Fibroblast of skin of scalp (primary cell): ENCODE measurements at places on chromosomes 4 and X.

- peak; percentile 38 for DNase-seq
Observed at GRCh38 chr4:168527560-168527959, 30.7 kb downstream of the PALLD start.

DNA sequence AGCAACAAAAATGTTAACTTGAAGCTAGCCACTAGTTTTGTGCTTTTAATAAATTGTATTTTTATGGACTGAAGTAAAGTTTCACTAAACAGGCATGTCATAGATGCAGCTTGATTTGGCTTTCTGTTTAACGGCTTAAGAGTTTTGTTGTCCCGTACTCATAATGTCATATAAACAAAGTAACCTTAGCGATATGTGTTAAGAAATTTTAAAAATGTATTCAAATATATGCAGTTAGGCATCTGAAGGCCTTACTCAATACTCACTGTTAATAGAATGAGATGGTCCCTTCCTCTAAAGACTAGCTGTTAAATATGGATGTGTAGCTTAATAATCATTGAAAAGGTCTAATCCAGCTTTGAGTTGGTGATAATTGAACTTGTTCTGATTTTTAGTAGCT lies 1.0 kb upstream of the SCLT1 start:
- DNase-seq: no peak

GRCh38 chr4:162408309-162408708 lies 244.5 kb upstream of the FSTL5 start:
- DNase-seq: no peak

- no peak for DNase-seq
Observed at GRCh38 chr4:42676066-42676951, 19.4 kb upstream of the ATP8A1 start.

GRCh38 chr4:4481399-4481994 lies 60.4 kb downstream of the STX18 start:
- DNase-seq: peak; percentile 18

DNA sequence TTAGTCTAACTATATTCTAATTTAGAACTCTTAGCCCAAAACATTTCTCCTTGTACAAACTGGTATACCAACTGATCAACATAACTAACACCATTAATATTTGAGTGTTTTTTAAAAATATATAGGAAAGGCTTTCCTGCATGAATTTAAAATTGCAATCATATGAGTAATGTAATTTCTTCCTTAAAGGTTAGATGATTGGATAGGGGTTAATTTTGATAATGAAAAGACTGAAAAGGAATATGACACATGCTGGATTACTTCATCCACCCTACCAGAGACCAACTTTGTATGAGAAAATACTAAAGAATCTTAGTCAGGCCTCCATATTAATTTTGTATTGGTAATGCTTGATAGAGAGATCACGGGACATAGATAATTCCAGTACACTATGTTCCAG lies 25.1 kb upstream of the PLS3 start:
- no peak for DNase-seq

DNA sequence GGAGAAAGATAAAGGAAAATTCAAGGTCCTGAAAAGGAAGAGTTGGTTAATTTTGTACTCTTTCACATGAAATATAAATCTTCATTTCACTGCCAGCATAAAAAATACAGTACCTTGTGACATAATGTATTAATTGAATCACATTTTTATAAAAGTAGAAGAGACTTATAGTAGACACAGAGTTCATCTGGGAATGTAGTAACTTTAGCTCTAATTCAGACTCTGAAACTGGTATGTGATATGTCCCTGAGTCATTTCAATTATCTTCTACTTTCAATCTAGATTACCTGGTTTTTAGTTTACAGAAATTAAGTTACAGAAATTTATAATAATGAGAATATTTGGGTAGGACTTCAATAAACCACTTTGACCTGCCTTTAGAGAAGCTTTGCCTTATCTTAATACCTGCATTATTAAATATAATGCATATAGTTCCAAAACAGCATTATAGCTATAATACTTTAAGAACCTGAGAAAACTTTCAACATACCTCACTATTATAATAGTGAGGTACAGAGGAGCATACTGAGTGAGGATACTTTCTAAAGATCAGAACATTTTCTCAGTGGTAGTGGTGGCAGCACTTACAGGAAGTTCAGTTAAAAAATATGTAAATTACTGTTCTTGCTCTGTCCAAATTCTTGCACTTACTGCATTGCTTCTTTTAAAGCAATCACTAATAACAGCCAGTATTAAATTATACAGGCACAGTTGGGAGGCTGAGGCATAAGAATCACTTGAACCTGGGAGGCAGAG lies 11.2 kb downstream of the NEK1 start:
- DNase-seq: no peak

DNA sequence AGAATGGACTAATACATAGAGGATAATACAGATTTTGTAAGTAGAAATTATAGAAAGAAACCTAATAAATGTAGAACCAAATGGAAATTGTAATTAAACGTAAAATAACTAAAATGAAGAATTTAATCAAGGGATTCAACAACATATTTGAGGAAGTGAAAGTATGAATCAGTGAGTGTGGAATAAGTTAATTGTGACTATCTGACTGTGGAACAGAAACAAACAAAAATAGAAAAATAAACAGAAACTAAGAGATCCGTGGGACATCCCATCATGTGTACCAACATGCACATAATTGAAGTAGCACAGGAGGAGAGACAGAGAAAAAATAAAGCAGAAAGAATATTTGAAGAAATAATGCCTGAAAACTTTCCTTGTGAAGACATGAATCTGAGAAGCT lies 208.6 kb upstream of the TACR3 start:
- no peak for DNase-seq

- peak; percentile 77 for DNase-seq
Observed at GRCh38 chrX:31931225-31931624, 859.4 kb upstream of the FTHL17 start.

DNA sequence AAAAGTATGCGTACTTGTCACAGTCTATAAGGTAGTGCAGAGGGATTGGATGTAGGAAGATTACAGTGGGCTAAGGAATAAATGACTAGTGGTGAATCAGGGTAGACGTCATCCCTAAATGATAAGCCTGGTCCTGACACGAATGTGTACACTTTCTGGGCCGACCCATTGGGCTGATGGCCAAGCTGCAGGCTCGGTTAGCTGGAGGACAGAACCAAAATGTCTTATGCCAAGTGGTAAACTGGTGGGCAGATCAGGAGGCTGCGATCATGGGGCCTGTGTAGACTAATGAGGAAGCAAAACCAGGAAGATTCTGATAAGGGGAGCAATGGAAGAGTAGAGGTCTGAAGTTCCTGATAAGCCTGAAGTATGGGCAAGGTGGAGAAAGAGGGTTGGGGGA lies 272.8 kb upstream of the GATB start:
- DNase-seq: no peak

DNA sequence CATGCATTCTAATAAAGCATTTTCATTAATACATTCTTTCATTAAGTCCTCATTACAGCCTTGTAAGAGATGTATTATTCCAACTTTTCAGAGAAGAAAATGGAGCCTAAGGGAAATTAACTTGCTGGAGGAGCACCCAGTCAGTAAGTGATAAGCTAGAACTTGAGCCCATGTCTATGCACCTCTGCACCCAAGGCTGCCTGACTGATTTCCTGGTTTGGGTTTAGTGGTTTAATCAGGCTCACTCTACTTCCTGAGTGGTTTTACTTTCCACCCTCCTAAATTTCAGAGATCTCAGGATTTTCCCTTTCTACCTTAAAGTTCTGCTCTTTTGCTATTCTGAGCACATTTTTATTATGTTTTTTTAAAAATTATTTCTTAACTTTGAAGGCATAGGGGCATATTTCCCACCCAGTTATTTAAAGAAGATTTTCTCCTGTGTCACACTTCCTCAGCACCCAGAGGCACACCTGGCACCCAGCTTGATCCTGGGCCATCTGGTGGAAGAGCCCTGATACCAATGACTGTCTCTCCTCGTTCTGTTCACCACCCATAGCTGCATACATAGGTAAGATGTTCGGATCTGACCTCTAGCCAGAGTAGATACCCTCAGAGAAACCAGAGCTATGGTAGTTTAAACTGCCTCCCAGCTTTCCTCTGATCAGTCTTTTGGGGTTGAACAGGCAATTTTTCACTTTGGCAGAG lies 10.4 kb downstream of the CORIN start:
- no peak for DNase-seq

DNA sequence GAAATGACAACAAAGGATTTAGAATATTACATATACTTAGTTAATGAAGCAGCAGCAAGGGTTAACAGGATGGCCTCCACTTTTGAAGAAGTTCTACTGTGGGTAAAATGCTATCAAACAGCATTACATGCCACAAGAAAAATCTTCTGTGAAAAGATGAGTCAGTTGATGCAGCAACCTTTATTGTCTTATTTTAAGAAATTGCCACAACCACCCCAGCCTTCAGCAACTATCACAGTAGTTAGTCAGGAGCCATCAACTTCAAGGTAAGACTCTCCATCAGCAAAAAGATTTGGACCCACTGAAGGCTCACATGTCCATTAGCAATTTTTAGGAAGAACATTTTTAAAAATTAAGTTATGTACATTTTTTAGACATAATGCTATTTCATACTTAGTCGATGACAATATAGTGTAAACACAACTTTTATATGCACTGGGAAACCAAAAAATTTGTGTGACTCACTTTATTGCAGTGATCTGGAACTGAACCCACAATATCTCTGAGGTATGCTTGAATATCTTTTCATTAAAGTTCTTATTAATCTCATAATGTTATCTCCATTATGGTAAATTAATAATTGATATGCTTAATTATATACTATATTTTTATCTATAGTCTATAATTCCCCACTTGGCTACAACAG lies 81.2 kb downstream of the SPCS3 start:
- peak; percentile 82 for DNase-seq

- no peak for DNase-seq
Observed at GRCh38 chrX:74797338-74797887, 127.8 kb downstream of the NEXMIF start.

DNA sequence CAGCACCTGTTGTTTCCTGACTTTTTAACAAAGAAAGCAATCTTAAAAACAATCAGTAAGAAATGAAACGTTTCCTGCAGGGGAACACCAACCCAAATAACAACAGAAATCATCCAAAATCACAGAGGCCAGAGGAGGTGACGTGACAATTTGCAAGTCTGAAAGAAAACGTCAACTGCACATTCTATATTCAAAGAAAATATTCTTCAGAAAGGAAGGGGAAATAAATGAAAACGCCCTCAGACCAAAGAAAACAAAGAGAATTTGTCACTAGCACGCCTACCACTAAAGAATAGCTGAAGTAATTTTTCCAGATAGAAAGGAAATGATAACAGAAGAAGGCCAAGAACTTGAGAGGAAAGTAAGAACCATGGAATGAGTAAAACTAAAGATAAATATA lies 74.4 kb downstream of the CASP3 start:
- no peak for DNase-seq

DNA sequence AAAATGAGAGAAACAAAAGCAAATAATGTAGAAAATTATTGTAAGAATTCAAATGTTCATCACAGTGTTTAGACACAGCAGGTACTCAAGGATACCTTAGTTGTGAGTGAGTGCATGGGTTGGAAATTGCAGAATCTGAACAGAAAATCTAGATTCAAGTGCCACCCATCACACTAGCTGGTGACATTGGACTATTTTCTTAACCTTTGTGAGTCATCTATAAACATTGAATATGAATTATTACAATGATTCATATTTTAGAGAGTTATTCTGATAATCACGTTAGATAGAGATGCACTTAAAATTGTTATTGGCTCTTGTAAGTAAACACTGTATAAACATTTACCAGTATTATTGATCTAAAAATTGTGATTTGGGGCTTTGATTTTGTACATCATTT lies 1113.1 kb downstream of the STIM2 start:
- DNase-seq: no peak

- no peak for DNase-seq
Observed at GRCh38 chr4:68658672-68659071, 11.8 kb downstream of the UGT2B15 start.

- no peak for DNase-seq
Observed at GRCh38 chr4:112119353-112119783, 25.9 kb upstream of the FAM241A start.

- no peak for DNase-seq
Observed at GRCh38 chrX:23904096-23904495, 3.6 kb downstream of the APOO start.

DNA sequence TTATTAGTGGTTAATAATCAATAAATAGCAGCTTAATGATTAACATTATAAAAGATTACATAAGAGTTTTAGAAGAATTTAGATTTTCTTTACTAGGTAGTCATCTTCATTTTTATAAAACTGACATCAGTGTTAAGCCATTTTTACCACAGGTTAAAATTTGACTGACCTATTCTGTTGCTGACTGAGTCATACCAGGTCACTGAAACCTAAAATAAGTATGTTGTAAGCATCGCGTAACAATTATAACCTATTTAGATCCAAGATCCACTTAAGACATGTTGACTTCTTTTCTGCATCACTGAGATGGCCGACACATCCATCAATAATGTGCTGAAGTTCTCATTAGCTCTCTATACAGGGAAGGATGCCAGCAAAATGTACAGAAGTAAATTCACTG lies 36.7 kb downstream of the ARX start:
- DNase-seq: no peak

GRCh38 chr4:160983035-160983434 lies 1180.8 kb downstream of the FSTL5 start:
- no peak for DNase-seq

- no peak for DNase-seq
Observed at GRCh38 chr4:188374871-188375270, 235.6 kb downstream of the TRIML1 start.

- DNase-seq: no peak
Observed at GRCh38 chr4:102641793-102642192, 119.0 kb downstream of the MANBA start.
